Activated naive CD8-positive, alpha-beta T cell treated with anti-CD3 and anti-CD28 coated beads for 36 hours (primary cell): ENCODE measurements at places on chromosomes 13 and 19. TPM values are rescaled to one million over a fixed set of nuclear protein-coding genes. Genes with fewer than 3 reads are reported as not detected.

Gene TNNT1
- total RNA-seq: not detected

Gene ZNF737
- 10.7 TPM for total RNA-seq

Gene RNF17
- total RNA-seq: not detected

Gene S1PR2
- 7.7 TPM for total RNA-seq

Gene SPTBN4
- total RNA-seq: 1.1 TPM

Gene ANGPTL8
- not detected for total RNA-seq

Gene ZNF610
- 2.9 TPM for total RNA-seq

Gene ZNF135
- 2.4 TPM for total RNA-seq

Gene SIGLEC8
- total RNA-seq: not detected

Gene PTOV1
- total RNA-seq: 76.4 TPM

Gene DENND1C
- 62.4 TPM for total RNA-seq

Gene ZNF813
- 8.6 TPM for total RNA-seq

Gene DHX34
- total RNA-seq: 19.5 TPM

- no peak for DNase-seq
These were observed 8.9 kb downstream of the SARS2 start for GRCh38 chr19:38921420-38922274.

DNA sequence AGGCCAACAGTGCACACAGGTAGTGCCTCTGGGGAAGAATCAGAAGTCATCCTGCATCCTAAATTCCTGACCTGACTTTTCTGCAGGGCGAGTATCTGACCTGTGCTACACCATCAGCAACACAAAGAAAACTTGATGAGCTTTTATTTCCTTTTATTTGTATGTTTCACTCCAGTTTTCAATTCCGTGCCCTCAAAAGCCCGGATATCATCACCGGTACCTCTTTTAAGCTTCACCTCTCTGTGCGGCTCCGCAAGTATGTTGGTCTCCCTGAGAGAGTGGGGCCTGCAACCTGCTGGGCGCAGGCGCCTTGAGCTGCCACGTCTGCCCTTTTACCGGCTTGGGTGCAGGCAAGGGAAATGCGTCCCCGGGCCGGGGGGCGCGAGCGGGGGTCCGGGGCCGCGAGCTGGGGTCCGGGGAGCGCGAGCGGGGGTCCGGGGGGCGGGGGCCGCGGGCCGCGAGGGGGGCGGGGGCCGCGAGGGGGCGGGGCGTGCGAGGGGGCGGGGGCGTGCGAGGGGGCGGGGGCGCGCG lies 4.3 kb upstream of the DUXA start:
- DNase-seq: peak; percentile 34

DNA sequence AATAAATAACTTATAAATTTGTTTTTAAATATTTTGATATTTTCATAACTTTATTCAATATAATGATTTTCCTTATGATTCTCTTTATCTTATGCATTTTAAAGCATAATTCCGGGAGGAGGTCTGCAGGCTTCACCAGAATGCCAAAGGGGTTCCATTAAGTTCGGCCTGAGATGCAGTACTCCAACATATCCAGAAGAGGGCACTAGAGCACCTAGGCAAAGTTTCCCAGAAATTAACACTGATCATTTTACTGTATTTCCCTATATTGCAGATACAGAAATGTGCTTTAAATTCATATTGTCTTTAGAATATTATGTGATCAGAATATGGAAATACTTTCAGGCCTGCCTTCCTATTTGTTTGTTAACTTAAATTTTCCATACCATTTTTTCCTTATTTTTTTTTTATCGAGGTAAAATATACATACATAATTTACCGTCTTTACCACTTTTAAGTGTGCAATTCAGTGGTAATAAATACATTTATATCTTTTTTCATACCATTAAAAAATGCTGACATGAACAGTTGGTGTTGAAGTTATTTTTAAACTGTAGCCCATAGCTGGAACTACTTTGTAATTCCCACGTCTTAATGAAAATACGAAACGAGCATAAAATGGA lies 58.9 kb upstream of the TM9SF2 start:
- no peak for DNase-seq

- DNase-seq: no peak
These were observed 2.8 kb downstream of the TSHZ3 start for GRCh38 chr19:31346184-31347059.

DNA sequence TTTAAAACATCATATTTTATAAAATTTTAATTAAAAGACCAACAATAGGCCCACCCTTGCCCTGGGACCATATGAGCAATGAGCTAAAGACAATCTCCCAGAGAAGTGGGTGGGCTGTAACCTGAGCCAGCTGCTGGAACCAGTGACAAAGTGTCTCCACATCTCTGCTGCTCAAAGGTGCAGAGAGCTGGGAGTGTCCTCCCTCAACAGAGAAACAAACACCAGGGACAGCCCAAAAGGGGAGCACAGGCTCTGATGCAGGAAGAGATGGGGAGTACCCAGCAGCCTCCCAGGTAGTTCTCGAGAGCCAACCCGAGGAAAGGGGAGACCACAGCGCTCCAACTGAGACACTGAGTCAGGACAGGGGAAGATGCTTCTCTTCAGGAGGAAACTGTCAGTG lies 39.1 kb downstream of the DOCK9 start:
- no peak for DNase-seq

GRCh38 chr13:112115403-112116091 lies 48.6 kb downstream of the SOX1 start:
- no peak for DNase-seq

DNA sequence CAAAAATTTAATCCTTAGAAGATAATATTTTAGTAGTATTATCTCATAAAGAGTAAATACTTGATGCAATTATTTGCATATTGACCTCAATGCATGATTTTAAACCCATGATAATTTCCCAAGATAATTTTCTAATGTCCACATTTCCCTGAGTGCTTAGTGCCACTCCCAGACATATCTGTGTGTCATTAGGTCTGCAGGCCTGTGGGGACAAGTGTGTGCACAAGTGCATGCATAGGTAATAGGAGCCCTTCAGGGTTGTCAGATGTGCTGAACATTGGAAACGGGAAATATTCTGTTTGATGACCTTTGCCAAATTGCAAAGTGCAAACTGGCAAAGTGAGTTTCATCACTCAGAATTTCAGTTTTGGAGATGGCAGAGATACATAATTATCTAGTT lies 369.9 kb downstream of the KLF5 start:
- no peak for DNase-seq

- DNase-seq: no peak
These were observed 1.1 kb upstream of the GJA3 start for GRCh38 chr13:20161951-20162300.

- no peak for DNase-seq
These were observed 48.2 kb downstream of the STK24 start for GRCh38 chr13:98528663-98529064.

- DNase-seq: no peak
These were observed 142.1 kb downstream of the POSTN start for GRCh38 chr13:37456506-37456905.

GRCh38 chr13:75038393-75039113 lies 443.4 kb downstream of the TBC1D4 start:
- DNase-seq: no peak

DNA sequence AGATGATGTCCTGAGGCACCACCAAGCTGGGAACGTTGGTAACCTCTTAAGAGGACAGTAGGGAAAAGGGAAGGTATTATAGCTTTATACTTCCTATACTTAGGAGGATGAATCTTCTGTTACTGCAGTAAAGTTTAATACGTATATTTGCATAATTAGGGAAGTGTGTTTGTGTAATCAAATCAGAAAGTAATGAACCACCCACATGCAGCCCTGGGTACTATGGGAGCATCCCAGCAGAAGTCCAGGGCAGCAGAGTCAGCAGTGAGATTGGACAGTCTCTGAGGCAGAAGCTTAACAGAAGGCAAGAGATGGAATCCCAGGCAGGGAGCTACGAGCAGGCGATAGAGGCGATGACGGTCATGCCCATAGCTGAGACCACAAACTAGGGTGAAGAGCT lies 12.5 kb downstream of the SAFB start:
- DNase-seq: no peak

DNA sequence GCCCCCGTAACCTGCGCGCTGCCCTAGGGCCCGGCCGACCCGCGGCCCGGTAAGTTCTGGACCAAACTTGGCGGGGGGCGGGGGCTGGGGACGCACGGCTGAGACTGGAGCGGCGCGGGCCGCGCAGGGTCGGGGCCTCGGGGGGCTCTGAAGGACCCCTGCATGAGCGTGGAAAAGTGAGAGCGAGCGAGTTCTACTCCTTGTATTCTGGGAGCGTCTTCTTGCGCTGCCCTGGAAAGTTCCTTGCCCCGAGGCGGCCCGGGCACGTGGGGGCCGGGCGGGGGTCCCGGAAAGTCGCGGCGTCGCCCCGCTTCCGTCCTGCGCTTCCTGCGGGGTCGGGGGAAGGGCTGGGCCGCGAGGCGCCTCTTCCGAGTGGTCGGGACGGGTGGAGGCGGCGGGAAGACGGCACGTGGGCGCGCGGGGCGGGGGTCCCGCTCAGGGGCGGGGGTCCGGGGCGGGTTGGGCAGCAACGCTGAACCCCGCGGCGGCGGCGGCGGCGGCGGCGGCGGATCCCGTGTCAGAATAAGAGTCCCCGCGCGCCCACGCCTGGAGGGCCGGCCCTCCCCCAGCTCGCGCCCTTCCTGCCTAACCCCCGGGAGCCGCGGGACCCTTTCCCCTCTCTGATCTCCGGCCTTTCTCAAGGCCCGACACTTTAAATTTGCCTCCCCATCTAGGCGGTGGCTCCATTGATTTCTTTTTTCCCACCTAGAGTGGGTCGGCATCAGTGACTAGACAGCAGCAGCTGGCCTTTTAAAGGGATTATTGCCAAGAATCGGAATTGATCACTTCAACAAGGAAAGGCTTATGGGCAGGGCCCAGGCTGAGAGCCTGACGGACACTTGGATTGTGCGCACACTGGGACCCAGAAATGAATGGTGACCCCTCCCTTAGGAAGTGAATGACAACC lies 749 bp downstream of the GATAD2A start:
- peak; percentile 73 for DNase-seq

DNA sequence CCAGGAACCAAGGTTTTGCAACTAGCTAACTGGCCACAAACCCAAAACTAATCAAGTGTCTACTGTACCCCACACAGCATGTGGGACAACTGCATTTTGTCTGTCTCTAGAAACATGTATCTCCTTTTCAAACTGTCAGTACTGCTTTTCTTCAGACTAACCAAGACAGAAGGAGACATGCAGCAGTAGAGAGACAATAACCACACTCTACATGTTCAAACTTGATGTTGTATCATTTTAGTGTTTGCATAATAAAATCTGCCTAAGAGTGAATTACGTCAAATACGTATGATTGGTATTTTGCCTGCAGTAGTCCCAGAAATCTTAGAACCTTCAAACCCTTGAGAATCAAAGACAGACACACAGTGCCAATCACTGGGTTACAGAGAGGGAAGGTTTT lies 22.0 kb upstream of the FREM2 start:
- no peak for DNase-seq

GRCh38 chr19:53662209-53662608 lies 30.4 kb downstream of the DPRX start:
- no peak for DNase-seq

DNA sequence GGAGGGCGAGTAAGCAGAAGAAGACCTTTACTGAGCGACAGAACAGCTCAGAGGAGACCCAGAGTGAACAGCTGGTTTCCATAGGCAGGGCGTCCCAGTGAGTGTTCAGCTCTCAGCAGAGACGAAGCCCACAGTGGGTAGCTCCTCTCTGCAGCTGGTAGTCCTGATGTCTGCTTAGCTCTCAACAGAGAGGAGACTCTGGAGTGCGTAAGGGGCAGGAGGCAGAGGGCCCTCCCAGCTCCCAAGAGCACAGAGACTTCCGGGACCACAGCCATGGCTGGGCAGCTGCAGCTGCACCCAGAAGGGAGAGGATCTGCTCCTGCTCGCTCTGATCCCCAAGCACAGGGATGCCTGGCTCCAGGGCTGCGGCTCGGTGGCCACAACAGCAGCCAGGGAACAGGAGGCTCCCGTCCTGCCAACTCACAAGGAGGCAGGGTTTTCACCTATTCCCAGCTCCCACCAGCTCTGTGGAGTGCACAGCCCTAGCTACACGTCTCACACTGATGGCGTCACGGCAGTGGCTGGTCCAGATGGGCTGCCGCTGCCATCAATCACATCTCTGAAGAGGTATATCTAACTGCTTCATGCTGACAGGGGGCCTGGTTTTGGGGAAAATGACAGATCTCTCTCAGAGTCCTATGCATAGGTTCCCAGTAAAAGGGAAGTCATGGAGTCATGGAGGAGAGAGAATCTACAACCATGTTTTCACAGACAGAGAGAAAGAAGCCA lies 2660.1 kb upstream of the PCDH20 start:
- no peak for DNase-seq

DNA sequence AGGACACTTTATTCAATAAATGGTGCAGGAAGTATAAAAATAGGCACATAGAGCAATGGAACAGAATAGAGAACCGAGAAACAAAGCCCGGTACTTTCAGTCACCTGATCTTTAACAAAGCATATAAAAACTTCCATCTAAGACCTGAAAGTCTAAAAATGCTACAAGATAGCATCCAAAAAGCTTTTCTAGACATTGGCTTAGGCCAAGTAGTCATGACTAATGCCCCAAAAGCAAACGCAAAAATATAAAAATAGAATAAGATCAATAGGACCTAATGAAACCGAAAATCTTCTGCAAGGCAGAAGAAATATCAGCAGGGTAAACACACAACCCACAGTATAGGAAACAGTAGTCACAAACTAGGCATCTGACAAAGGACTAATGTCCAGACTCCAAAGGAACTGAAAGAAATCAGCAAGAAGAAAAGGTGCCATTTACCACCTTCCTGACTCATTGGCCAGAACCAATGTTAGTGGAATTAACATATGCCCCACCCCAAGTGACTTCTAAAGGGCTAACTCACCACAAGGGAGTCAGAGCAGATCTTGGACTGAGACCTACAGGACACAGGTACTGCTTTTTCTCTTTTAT lies 40.8 kb upstream of the CEACAM21 start:
- DNase-seq: peak; percentile 44
